K562 (cell line): ENCODE measurements at places on chromosomes 6 and 20. TPM values are rescaled to one million over a fixed set of nuclear protein-coding genes. Genes with fewer than 3 reads are reported as not detected.

DNA sequence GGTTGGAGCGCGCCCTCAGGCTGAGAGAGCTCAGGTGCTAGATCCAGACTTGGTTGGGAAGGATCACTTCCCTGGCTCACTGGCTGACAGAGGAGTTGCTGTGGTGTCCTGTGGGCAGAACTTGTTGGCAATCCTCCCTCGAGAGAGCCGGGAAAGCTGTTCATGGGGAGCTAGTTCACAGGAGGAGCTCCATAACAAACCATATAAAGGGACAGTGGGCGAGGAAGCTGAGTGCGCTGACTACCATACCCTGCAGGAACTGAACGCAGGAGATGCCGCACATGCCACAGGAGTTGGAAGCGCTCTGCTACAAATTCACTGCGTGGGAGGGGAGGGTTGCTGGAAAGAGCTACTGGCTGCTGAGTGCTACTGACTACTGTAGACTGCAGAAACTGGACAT, 243.2 kb downstream of the OGFRL1 start:
- H3K27ac ChIP-seq, result no peak overlapping the region
- DNase-seq, result no peak
- H3K4me1 ChIP-seq, result no peaks in the 10 kb centered on the region
- no peaks in the 10 kb centered on the region for H3K27me3 ChIP-seq

Gene SH3BGRL2
- total RNA-seq, result 9.9 and 10.8 TPM in 2 replicates

Gene C20orf144
- 0.11 and 0.16 TPM in 2 replicates for total RNA-seq

DNA sequence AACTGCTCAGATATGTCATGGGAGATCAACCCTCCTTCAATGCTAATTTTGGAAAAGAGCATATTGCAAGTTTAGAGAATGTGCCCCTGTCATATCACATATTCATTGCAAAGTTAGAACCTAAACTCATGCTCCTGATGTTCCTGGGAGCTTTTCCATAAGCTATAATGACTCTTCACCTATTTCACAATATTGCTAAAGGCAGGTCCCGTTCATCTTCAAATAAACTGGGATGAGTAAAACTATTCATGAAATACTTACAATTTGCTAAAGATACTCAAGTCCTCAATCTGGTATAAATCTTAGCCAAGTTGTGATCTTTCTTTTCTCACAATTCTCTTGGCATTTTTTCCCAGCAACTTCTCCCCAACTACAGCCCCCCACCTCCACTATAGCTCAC, 121.7 kb upstream of the TNFAIP3 start:
- no peak for DNase-seq
- H3K27ac ChIP-seq, result no peak overlapping the region
- H3K4me1 ChIP-seq, result no peaks in the 10 kb centered on the region; the same call in 1 of the 2 replicates
- H3K27me3 ChIP-seq, result peaks cover 11% of the 10 kb centered on the region
- no peak overlapping the region for H3K4me3 ChIP-seq
